Umbilical cord (tissue), 2 donors: ENCODE measurements at places on chromosomes 3 and 15.
A peak's percentile ranks its signal among the peaks of the same experiment; 100 is the strongest.

GRCh38 chr15:98120561-98120960 lies 160.1 kb downstream of the ARRDC4 start:
- DNase-seq = no peak

DNA sequence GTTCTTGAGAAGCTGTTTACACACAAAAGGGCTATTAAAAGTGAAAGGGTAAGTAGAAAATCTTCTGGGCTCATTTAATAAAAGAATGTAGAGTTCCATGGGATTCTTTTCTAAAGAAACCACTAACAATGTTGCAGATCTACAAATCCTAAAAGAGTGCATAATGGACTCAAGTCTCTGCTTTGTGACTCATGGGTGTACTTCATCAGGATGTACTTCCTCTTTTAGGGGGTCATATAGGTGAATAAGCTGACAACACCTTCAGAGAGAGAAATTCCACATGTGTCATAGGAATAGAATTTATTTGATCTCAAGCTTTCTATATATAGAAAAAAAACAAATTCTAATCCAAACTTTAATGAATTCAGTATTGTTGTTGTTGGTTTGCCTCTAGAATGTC lies 355.5 kb downstream of the TIGIT start:
- DNase-seq = no peak

GRCh38 chr3:180469149-180469548 lies 132.8 kb upstream of the TTC14 start:
- no peak for DNase-seq

- DNase-seq = no peak
Measured at GRCh38 chr15:96177279-96177678, 153.2 kb upstream of the NR2F2 start.

DNA sequence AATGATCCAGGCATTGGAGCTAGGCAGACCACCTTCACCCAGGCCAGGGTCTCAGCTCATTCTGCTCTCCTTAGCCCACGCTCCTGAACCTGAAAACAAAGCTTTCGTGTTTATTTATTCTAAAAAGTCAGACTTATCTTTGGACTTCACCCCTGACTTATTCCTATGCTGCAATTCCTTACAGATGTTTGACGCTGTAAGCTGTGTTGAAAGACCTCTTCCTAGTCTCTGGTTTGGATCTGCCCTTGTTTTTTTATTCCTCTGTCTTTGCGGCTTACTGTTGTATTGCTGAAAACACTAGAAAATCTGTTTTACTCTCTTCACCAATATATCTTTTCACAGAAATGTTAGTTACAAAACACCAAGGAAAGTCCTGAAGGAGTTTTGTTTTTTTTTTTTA lies 40.5 kb upstream of the LDHAL6B start:
- DNase-seq = peak; percentile 66

GRCh38 chr3:45516829-45517228 lies 77.7 kb upstream of the LIMD1 start:
- no peak for DNase-seq

- DNase-seq = no peak
Measured at GRCh38 chr3:52259035-52259434, 13.5 kb downstream of the PPM1M start.

GRCh38 chr3:108538083-108538482 lies 27.7 kb upstream of the MYH15 start:
- DNase-seq = no peak

DNA sequence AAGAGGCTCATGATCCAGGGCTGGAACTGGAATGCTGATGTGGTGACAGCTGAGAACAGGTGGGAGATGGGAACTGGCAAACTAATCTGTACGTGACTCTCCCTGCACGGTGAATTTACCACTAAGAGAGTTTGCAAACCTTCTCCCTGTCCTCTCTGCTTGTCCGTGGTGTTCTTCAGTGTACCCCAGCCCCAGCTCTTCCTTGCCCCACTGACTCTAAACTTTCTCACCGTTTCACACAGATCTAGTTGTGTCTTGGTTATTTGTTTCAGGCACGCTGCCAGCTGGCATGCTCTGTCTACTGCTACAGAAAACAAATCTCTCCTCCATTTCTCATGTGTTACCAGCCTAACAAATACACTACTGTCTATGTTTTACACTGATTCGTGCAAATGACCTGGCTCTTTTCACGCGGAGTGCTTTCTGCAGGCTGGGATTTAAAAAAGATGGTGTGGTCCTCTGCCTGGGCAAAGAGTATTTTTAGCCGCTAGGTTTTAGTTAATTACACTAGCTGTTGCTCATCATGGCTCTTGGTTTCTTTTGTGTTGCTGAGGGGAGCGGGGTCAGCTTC lies 192.7 kb upstream of the LRIG1 start:
- DNase-seq = peak; percentile 52

- DNase-seq = no peak
Measured at GRCh38 chr15:89436560-89437311, 59.6 kb downstream of the RHCG start.

- DNase-seq = no peak
Measured at GRCh38 chr3:156776031-156776430, 50.1 kb upstream of the LEKR1 start.

- DNase-seq = no peak
Measured at GRCh38 chr3:88668180-88668579, 439.2 kb upstream of the EPHA3 start.

GRCh38 chr15:45205192-45205591 lies 17.4 kb upstream of the SHF start:
- peak; percentile 53 for DNase-seq

GRCh38 chr3:73453666-73454065 lies 171.1 kb downstream of the PDZRN3 start:
- no peak for DNase-seq

DNA sequence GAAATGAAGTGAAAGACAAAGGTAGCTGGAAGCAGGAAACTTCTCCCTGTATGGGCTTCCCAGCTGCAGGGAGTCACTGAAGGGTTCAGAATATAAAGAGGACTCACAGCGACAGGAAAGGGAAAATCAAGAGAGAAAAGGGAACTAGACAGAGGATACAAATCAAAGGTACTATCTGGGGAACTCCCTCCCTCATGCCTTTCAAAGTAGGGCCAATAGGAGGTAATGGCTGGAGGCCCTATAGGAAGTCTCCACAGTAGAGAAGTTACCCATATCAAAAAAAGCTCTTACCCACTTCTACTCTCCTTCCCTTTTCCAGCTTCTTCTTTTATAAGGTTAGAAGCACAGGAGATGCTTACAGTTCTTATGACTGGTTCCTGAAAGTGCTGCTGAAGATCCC lies 43.5 kb downstream of the FMN1 start:
- no peak for DNase-seq

DNA sequence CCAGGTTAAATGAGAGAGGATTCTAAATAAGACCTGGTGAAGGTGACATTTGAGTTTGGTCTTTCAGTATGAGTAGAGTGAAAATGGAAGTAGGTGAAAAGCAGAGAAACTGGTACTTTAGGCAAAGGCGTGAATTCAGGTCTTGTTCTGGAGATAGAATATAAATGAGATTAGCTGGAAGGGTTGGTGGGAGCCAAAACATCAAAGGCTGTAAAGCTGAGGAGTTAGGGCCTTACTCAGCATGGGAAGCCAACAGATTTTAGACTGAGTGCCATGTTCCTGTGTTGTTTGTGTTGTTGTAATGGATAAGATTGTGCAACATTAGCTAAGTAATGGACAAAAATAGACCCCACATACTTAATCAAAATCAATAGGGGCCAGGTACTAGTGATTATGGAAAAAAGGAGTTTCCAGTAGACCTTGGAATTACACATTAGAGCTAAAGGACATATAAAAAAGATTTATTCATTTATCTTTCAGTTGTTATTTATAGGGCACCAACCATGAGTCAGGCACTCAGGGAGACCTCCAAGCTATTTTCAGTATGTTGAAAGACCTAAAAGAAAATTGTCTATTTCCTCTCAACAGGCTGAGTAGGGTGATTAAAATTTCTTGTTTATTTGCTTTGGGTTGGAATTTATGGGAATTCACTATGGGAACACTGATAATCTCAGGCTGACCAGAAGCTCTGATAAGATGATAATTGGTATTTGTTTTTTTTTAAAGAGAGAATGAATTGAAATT lies 20.8 kb downstream of the ARL14 start:
- no peak for DNase-seq

DNA sequence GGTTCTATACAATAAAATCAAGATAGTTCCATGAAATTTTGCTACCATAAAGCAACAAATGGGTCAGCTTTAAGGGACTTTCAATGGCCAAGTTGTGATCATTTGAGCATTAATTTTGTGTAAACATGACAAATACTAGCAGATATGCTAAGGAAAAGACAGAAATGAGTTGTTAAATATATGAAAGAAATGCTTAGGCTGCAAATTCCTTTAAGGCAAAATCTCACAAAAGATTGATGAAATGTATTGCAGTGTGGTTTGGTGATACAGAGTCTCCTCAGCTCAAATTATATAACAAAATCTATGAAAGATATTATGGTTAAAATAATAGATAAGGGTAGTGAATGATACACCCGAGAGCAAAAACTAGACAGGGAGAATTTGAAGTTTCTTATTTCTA lies 377.2 kb downstream of the RAP2B start:
- no peak for DNase-seq
